Left renal cortex interstitium (tissue), 4 donors: ENCODE measurements at places on chromosomes 1 and 21.

DNA sequence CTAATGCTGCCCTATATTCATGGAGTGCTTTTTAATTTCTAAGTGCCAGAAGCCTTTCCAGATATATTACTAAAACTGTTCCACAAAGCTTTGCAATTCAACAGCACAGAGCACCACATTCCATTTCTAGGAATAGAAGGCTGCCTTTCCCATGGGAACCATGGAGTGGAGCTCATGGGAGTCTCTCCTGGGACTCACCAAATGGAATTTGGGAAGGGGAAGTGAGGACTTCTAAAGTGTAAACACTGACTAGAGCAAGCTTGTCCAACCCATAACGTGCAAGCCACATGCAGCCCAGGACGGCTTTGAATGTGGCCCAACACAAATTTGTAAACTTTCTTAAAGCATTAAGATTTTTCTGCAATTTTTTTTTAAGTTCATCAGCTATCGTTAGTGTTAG is 190.4 kb upstream of the TNR start:
- DNase-seq = no peak

GRCh38 chr1:229035054-229035747 is 235.7 kb upstream of the RAB4A start:
- DNase-seq = no peak

DNA sequence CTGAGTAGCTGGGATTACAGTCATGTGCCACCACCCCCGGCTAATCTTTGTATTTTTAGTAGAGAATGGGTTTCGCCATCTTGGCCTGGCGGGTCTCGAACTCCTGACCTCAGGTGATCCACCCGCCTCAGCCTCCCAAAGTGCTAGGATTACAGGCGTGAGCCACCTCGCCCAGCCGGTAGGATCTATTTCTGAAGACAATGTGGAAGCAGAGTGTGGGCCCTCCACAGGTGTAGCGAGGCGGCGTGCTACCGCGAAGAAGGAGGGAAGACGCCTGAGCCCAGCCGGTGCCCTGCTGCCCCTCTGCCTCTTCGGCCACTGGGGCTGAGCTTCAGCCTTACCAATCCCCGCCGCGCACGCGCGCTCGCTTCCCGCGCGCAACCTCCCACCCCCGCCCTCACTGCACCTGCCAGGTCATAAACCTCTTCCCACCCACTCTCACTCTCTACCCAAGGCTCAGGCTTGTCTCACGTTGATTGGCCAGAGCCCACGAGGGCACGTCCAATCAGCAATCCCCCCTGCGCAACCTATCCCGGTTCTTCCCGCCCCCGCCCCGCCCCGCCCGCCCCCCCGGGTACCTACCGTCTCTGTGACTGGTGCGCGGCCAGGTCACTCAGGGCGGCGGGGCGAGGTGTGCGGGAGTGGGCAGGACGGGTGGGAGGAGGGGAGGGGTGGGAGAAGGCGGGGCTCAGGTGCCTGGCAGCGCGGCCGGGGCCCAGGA is 409 bp upstream of the HOOK1 start:
- DNase-seq = peak; percentile 86

DNA sequence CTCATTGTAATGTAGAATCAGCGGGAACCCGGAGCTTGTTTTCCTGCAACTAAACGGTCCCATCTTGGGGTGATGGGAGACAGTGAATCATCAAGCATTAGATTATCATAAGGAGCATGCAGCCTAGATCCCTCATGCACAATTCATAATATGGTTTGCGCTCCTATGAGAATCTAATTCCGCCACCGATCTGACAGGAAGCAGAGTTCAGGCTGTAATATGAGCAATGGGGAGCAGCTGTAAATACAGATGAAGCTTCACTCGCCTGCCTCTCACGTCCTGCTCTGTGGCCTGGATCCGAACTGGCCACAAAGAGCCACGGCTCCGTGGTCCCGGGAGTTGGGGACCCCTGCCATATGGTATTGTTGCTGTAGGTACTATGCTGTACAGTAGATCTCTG is 1.6 kb downstream of the IFI44 start:
- no peak for DNase-seq

GRCh38 chr1:158285756-158286241 is 3.9 kb upstream of the CD1C start:
- no peak for DNase-seq

- no peak for DNase-seq
Measured at GRCh38 chr1:61315011-61315410, 232.7 kb downstream of the NFIA start.

DNA sequence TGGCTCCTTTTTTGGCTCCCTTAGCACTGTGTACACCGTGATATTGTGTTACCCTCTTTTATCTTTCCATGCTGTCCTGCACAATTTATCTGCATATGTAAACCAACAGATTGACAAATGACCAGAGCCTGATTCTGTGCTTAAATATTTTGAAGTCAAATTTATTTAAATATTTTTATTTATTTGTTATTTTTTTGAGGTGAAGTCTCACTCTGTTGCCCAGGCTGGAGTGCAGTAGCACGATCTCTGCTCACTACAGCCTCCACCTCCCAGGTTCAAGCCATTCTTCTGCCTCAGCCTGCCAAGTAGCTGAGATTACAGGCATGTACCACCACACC is 12.8 kb downstream of the PMF1 start:
- no peak for DNase-seq

DNA sequence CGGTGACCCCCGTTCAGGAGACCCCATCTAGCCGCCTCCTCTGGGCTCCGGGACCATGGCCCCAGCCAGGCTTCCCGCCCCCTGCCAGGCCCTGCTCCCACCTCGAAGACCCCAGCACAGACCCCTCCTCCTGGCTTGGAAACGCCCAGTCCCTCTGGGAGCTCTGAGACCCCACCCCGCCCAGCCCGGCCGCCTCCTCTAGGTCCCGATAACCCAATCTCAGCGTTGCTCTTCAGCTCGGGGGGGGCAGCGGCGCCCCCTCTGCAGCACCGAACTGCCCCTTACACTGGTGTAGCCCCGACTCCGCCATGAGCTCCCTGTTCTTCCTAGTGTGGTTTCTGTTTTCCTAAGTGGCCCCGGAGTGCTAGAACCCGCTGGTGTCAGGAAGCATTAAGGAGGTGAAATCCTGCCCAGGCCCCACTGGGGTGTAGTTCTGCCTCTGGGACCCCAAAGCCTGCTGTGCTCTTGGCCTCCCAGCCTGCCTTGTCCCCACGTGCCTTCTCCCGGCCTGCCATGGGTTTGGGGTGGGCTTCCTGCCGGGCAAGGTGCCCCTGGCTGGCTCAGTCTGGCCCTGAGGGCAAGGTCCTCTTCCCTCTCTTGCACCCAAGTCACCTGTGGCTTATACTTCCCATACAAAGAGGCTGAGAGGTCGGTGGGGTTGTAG is 10.7 kb upstream of the MMEL1 start:
- no peak for DNase-seq
